ENCODE measurements at places on chromosomes 5 and 9.

GRCh38 chr5:126963822-126964375 is 66.5 kb downstream of the MARCHF3 start:
- no peak for DNase-seq

- no peak for DNase-seq
These were observed 532.4 kb downstream of the ANXA1 start for GRCh38 chr9:73683862-73684591.

DNA sequence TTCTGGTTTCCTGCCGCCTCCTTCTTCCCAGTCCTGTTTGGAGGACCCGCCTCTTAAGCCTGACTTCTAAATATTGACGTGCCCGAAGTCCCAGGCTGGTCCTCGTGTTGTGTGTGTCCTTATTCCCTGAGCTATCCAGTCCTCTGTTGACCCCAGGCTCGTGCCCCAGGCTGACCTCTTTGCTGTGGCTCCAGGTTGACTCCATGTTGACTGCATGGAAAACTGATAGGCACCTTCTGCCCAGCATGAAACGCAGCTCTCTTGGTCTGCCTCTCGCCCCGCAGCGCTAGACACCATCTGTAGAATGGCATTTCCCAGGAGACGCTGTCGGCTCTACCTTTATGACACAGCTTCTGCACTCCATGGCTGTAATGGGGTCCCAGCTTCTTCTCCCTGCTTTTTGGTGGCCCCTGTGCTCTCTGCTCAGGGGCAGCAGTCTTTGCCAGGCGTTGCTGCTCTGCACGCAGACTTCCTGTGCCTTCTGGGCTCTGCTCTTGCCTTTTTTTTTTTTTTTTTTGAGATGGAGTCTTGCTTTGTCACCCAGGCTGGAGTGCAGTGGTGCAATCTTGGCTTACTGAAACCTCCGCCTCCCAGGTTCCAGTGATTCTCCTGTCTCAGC is 28.4 kb downstream of the EHMT1 start:
- DNase-seq = no peak

DNA sequence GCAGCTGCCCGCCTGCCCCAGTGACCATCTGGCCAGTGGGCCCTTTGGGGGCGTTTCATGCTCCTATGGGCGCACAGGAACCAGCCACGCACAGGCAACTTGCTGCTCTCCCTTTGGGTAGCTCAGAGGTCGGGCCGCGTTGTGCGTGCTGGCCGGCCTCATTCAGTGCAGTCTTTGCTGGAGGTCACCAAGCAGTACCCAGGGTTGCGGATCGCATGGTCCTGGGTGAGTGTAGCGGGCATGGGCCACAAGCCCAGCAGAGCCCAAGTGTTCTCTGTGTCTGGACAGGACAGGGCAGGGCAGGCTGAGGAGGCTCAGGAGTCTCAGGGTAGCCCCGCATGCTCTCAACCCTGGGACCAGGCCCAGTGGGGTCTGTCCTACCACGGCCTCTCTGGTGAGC is 9.9 kb upstream of the MRNIP start:
- no peak for DNase-seq

- DNase-seq = no peak
These were observed 129.2 kb upstream of the FST start for GRCh38 chr5:53350991-53351770.

DNA sequence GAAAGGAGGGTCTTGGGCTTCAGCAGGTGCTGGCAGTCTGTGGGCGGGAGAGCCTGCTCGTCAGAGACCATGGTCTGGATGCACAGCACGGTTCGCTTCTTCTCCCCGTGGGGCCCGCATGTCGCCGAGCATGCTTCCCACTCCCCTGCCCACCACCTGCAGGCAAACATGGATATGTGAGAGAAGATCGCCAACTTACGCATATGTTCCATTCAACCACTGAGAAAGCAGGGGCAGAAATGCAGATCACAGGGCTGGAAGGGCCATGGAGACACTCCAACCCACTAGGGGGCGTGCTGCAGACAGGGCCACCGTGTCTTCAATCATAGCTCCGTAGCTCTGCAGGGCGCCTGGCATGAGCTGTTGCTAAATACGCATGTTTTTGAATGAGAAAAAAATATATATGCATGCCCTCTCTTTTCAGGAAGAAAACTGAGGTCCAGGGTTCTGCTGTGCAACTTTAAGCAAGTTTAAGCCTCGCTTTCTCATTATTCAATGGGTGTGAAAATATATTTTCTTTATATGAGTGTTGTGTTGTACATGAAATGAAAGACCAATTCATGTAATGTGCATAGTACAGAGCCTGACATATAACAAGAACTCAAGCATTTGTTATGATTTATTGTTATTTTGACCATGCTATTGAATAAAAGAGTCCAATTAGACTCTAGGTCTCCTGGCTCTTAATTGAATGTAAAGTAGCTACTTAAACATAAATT is 148.0 kb downstream of the TARS1 start:
- DNase-seq = no peak

DNA sequence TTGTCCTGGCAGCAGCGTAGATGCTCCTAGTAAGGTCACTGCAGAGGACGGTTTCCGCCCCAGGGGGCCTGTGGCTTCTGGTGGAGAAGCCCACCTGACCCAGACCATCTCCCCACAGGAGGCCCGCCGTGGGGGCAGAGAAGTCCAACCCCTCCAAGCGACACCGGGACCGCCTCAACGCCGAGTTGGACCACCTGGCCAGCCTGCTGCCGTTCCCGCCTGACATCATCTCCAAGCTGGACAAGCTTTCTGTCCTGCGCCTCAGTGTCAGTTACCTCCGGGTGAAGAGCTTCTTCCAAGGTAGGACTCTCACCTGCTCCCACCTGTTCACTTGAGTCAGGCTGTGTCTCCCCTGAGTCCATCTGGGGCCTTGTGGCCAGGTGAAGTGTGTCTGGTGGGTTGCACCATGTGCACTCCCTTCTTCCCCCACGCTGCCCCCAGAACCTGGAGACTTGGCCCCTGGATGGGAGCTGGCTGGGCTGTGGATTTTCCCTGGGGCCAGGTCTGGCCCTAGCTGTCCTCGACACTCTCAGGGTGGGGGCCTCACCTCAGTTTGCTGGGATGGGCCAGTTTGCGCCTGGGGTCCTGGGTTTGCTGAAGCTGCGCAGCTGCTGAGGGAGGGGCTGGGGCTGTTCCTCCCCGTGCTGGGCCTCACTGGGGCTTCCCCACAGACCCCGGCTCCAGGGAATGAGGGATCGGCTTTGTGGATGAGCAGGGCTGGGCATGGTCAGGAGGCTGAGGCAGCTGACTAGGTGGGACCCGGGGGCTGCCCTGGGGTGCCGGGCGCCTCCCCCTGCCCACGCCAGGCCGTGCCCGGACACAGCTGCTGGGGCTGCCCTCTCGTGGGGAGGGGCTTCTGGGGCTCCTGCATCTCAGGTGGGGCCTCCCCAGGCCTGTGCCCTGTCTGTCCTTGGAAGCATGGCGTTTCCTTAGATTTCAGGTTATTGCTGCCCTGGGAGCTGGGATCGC is 32.4 kb downstream of the AHRR start:
- no peak for DNase-seq

DNA sequence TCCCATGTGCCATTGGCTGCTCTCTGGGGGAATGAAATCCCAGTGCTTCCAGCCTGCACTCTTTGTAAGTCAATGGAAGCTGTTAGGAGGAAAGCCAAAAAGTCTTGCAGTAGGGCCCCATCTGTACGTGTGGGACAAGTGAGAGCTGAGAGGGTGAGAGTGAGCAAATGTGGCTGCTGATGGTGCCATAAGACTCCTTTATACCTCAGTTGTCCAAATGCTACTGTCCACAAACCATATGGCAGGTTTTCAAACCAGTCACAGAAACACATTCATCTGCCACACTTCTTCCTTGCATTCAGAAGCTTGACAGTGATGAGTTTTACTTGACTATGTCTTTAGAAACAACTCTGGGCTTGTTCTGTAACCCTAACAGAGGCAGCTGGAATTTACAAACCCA is 543.8 kb downstream of the CSNK1G3 start:
- no peak for DNase-seq

GRCh38 chr5:88602584-88602983 is 280.4 kb downstream of the MEF2C start:
- DNase-seq = no peak

GRCh38 chr5:71699751-71700150 is 19.3 kb upstream of the CARTPT start:
- DNase-seq = no peak

DNA sequence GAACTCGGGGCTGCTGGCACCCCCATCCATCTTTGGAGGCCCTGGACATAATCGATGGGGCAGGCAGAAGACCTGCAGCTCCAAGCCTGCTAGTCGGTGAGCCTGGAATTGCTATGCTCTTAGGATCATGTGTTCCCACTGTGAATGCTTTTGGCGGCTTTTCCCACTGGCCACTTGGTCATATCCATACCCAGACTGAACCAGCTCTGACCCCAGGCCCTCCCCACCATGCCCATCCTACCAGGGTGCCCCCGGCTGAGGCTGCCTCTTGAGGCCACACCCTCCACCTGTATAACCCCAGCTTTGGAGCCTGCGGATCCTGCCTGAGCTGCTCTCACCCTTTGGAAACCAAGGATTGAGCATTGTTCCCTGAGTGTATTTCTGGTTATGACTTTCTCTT is 113.5 kb downstream of the TENT4A start:
- no peak for DNase-seq

- no peak for DNase-seq
These were observed 14.3 kb upstream of the ANXA1 start for GRCh38 chr9:73137286-73137899.

DNA sequence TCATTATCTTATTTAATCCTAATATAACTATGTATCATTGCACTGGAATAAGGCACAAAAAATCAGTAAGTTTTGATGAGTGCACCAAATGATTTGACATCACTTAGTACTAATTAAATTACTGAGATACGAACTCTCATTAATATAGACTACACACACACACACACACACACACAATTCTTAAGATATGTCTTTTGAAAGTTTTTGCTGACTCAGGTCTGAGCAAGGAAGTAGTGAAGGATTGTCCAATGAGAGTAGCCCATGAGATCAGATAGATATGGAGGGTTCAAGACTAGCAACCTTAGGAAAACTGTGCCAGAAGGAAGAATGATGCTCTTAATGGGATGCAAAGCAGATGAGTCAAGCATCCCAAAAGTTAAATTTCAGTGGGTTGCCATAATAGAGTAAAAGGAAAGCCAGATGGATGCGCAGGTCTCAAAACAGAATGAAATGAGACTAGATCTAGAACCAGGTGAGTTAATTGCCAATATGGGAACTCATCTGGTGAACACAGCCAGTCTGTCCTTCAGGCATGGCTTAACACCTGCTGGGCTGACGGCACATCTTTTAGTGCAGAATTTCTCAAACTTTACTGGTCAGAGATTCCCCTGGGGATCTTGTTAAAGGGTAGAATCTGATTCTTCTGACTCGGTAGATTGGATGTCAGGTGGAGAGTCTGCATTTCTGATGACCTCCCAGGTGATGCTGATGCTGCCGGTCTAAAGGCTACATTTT is 197.0 kb upstream of the NR4A3 start:
- DNase-seq = no peak

GRCh38 chr9:14232111-14232510 is 81.8 kb downstream of the NFIB start:
- no peak for DNase-seq

DNA sequence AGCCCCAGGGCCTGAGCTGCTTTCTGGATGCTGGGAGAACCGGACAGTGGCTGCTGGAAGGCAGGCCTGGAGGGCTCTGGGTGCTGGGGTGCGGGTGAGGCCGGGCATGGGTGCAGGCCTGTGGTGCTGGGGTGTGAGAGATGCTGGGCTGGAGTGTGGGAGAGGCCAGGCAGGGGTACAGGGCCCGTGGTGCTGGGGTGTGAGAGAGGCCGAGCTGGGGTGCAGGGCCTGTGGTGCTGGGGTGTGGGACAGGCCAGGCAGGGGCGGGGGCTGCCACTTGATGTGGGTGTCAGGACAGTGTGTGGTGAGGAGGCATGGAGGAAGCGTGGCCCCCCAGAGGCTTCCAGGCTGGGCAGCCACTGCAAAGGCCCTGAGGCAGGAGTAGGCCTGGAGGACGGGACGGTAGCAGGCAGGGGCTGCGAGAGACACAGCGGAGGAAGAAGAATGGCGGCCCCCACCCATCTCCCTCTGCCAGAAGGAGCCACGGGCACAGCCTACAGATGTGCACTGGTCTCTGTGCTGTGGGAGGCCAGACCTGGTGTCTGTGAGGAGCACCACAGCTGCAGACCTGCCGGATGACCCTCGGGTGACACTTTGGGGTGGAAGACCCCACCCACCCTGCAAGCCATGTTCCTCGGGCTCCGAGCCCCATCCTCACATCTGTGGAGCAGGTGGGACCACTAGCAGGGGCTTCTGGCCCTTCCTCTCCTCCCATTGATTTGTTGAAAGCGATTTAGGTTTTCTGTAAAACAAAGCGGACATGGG is 9.3 kb downstream of the NKD2 start:
- no peak for DNase-seq
